ENCODE measurements at places on chromosomes 5 and 9.

DNA sequence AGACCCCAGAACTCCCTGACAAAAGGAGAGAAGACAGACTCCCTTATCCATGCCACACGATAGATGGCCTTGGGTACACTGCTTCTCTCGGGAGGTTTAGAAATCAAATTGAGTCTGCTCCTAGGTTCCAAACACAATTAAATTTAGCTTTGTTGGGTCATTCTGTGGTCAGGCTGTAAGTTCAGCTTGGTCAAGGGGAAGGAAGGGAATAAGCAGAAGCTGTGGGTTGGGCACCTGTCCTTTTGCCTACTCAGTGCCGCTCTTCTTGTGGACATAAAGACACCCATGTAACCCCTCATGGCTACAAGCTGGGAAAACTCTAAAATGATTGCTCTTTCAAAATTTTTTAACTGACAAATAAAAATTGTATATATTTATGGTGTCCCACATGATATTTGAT is 19.1 kb upstream of the AK3 start:
- DNase-seq, result no peak

DNA sequence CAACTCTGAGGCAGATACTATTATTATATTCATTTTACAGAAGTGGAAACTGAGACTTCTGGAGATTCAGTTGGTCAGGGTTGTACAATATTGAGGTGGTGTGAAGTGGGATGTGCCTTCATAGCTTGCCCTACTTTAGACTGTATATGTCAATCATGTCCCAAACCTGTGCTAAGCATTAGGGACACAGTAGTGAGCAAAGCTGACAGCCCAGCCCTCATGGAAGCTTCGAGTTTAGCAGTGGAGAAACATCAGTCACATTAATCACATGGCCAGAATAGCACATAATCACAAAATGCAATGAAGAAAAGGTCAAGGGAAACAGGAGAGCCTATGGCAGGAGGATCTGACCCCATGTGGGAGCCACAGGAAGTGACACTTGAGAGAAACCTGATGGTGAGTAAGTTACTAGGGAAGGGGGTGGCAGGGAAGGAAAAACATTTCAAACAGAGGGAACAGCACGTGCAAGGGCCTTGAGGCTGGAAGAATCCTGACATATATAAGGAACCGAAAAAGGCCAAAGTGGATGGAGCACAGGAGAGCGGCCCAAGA is 20.5 kb upstream of the RALGPS1 start:
- no peak for DNase-seq

GRCh38 chr5:15105799-15106393 is 234.3 kb upstream of the ANKH start:
- peak; percentile 47 for DNase-seq

- DNase-seq, result no peak
These were observed 3.2 kb downstream of the SNX30 start for GRCh38 chr9:112753725-112754124.

- DNase-seq, result no peak
These were observed 3.5 kb downstream of the BOD1 start for GRCh38 chr5:173612948-173613347.

GRCh38 chr5:65858316-65858715 is 68.1 kb upstream of the ERBIN start:
- no peak for DNase-seq

GRCh38 chr5:123046222-123046621 is 9.7 kb upstream of the PPIC start:
- no peak for DNase-seq

DNA sequence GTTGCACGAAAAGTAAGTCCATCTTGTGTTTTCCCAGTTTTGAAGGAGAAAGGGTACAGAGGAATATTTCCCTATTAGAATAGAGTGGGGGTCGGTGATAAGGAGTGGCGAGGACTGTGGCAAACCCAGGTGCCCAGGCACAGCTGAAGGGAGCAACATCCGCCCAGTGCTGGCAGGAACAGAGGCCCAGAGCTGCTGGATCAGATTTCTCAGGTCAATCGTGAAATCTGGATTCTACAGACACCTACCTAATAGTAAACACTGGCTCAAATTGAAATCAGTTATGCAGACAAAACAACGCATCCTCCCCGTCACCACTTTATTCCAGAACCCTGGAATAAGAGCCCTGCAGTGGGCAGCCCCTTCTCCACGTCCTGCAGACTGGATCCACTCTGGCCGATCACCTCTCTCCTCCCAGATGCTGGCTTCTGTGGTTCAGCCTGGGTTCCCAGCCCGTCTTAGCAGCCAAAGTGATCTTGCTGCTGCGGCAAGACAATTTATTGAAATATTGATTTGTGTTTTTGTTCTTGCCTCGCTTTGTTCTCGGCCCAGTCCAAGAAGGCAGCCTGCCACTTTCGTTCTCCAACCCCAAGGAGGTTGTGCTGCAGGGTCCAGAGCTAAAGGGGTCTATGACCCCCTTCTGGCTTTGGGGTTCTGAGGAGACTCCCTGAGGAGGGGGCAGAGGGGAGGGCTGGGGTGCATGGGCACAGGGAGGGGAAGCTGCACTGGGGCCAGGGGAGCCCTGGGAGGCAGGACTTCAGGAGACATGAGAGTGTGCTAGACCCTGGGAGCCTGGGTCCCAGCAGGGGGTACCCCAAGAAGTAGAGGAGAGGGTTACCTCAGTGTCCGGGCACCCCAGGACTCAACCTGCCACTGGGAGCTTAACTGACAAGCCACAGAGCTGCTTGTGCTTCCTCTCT is 103.3 kb downstream of the ZNF354C start:
- no peak for DNase-seq

GRCh38 chr5:171397190-171397589 is 9.5 kb downstream of the NPM1 start:
- no peak for DNase-seq

DNA sequence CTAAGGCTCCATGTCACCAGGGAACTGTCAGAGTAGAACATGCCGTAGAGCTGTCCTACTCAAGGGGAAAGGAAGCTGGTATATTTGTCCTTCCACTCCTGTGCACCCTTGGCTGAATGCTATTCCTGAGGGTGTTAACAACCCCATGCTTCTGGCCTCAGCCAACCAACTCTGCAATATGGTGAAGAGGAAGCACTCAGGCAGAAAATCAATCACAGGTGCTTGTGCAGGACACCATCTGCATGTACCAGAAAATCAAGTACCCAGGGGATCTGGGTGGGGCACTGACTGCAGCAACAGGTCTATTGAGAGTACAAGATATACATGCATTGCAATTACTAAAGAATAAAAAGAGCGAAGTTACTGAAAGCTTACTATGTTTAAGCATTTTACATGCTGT is 51.4 kb upstream of the NEK6 start:
- DNase-seq, result no peak

- peak; percentile 64 for DNase-seq
These were observed 16.9 kb downstream of the RAD1 start for GRCh38 chr5:34898258-34898895.

- no peak for DNase-seq
These were observed 34.7 kb upstream of the IDNK start for GRCh38 chr9:83588256-83588655.

- DNase-seq, result no peak
These were observed 26.8 kb upstream of the TNFAIP8 start for GRCh38 chr5:119328753-119329602.

- no peak for DNase-seq
These were observed 279.4 kb downstream of the BNC2 start for GRCh38 chr9:16591092-16591491.

- DNase-seq, result no peak
These were observed 372.6 kb downstream of the EBF1 start for GRCh38 chr5:158727136-158727535.

GRCh38 chr9:98742325-98743280 is 33.9 kb upstream of the GABBR2 start:
- DNase-seq, result no peak

GRCh38 chr9:98191181-98191608 is 1.2 kb downstream of the CORO2A start:
- DNase-seq, result no peak

GRCh38 chr5:98749046-98749445 is 24.4 kb upstream of the RGMB start:
- DNase-seq, result no peak

DNA sequence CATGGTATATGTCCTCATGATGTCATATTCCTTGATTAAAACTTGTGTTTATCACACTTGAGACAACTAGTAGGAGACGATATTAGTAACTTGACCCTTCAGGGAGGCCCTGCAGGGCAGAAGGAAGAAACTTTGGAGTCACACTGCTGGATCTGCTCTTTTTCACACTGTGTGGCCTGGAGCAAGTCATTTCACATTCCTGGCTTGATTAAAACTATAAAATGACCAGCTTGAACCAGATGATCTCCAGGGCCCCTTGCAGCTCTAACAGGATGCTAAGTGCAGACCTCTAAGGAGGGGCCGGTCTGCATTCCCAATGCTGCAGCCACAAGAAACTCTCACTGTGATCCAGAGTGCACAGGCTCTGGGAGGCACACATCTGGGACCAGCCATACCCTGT is 146.4 kb upstream of the ZNF366 start:
- DNase-seq, result no peak

DNA sequence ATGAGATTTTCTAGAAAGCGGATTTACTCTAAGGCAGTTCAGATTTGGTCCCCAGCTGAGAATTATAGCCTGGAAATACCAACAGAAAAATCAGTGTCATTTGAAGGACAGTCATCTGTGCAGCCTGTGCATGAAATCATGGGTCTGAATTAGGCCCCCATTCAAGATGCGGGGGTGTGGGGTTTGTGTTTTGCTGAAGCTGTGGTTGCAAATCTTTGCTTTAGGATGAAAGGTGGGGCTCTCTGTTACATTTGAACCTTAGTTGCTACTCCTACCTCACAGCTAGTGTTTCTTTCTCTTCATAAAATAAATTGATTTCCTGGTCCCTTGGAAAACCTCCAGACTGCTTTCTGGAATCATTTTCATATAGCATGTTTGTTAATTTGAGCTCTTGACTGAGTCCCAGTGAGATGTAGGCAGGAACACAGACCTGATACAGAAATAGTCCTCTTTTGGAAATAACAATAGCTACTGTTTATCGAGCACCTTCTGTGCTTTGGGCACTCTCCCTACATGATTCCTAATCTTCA is 4.8 kb upstream of the ABL1 start:
- no peak for DNase-seq

- no peak for DNase-seq
These were observed 388.0 kb downstream of the CDH12 start for GRCh38 chr5:22465177-22465576.

GRCh38 chr9:135971892-135972291 is 10.7 kb upstream of the UBAC1 start:
- DNase-seq, result peak; percentile 90

- no peak for DNase-seq
These were observed 57.5 kb downstream of the VAV2 start for GRCh38 chr9:133934482-133935232.

DNA sequence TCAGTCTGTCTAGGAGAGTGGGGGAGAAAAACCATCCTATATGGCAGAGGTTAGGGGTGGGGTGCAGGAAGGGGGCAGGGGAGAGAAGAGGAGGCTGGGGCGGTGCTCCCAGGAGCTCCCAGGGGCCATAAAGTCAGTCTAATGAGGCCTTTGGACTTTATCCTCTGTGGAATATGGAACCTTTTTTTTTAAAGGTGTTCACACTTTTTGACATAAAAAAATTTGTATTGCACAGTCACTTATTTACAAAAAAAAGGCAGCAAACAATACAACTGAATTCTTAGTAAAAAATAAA is 51.9 kb upstream of the SYNPO start:
- peak; percentile 73 for DNase-seq

All from colonic mucosa (tissue), 4 donors.